Left ventricle myocardium inferior (tissue), 1 donor: ENCODE measurements at places on chromosomes 3 and 15. TPM values are rescaled to one million over a fixed set of nuclear protein-coding genes. Genes with fewer than 3 reads are reported as not detected.

The TRA2B gene
- 42.7 TPM for total RNA-seq

The RHOV gene
- total RNA-seq: not detected

The SLC35G2 gene
- 2.6 TPM for total RNA-seq

The SPINT1 gene
- 0.55 TPM for total RNA-seq

- no peak for DNase-seq
Observed at GRCh38 chr3:49628249-49628648, 45.9 kb upstream of the APEH start.

- no peak for DNase-seq
Observed at GRCh38 chr15:92903631-92903965, 3.5 kb downstream of the CHD2 start.

- DNase-seq: no peak
Observed at GRCh38 chr3:99534951-99535704, 103.3 kb upstream of the COL8A1 start.

GRCh38 chr3:81726735-81727134 lies 34.7 kb downstream of the GBE1 start:
- DNase-seq: no peak

The SI gene
- not detected for total RNA-seq
